ENCODE measurements at places on chromosomes 6 and 20.

DNA sequence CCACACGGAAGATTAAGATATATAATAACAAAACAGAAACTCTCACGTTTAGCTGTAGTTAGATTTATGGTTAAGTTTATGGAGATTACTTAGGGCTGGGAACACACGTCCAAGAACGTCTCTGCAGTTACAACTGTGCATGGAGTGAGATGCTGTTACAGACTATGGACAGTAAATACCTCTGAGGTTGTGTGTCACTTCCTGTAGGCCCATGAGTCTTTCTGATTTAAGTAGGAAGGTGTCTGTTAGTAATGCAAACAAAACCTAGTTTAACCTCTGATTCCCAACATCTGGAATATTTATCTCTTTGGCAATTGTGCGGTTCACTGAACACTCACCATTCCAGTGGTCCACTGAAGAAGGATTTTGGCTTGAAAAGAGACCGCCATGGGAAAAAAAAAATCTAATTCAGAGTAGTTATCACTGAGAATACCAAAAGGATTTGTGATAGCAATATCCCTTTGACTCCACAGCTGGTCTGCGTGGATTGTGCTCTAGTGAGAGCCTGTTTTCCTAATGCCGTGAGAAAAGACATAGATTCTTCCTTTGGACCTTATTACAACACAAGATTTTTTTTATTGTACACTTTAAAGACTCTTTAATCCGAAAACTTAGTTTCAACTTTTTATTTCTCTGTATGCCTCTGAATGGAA is 478.2 kb upstream of the CITED2 start:
- peak; percentile 50 for DNase-seq

GRCh38 chr6:146433881-146434731 is 109.5 kb upstream of the RAB32 start:
- DNase-seq = no peak

DNA sequence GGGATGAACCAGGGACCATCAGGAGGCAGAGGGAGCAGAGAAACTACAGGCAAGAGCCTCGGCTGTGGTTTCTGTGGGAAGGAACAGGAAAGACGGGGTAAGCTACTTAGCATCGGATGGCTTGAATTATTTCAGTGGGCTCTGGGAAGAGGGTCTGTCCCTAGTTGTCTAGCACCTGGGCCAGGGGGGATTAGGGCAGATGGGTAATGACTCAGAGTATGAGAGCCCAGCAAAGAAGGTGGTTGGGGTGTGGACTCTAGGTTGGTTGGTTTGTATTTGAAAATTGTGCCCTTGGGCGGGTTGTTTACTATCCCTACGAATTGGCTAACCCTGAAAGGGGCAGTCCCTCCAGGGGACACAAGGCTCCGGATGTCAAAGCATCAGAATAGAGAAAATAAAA is 148.5 kb upstream of the TAB2 start:
- DNase-seq = no peak

GRCh38 chr6:84554074-84554473 is 210.3 kb downstream of the TBX18 start:
- no peak for DNase-seq

DNA sequence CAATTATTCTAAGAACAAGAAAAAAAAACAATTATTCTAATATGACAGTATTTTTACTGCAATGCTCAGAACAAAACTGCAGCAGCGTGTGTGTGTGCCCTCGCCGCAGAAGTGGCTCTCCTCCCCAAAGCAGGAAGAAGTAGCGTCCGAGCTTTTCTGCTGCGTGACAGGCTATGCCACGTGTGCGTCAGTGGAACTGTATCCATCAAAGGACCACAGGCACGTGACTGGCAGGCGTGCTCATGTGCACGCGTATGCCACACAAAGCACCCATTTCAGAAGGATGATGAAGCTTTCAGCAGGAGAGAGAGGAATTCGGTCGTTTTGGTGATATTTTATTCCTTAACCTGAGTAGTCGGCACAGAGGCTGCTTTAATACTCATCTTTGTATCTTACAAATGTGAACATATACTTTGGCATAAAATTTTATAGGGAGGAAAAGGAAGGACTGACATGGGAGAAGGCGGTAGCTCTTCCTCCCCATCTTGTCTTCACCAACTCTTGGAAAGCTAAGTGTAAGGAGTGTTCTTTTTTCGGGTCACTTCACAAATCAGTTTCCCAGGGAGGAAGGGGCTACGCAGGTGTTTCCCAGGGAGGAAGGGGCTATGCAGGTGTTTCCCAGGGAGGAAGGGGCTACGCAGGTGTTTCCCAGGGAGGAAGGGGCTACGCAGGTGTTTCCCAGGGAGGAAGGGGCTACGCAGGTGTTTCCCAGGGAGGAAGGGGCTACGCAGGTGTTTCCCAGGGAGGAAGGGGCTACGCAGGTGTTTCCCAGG is 3.4 kb downstream of the TCFL5 start:
- no peak for DNase-seq

GRCh38 chr6:61592238-61592637 is 693.8 kb downstream of the KHDRBS2 start:
- DNase-seq = no peak

GRCh38 chr6:24226541-24226940 is 100.5 kb downstream of the NRSN1 start:
- DNase-seq = no peak

- DNase-seq = no peak
Measured at GRCh38 chr6:157151029-157151428, 172.3 kb downstream of the TMEM242 start.

DNA sequence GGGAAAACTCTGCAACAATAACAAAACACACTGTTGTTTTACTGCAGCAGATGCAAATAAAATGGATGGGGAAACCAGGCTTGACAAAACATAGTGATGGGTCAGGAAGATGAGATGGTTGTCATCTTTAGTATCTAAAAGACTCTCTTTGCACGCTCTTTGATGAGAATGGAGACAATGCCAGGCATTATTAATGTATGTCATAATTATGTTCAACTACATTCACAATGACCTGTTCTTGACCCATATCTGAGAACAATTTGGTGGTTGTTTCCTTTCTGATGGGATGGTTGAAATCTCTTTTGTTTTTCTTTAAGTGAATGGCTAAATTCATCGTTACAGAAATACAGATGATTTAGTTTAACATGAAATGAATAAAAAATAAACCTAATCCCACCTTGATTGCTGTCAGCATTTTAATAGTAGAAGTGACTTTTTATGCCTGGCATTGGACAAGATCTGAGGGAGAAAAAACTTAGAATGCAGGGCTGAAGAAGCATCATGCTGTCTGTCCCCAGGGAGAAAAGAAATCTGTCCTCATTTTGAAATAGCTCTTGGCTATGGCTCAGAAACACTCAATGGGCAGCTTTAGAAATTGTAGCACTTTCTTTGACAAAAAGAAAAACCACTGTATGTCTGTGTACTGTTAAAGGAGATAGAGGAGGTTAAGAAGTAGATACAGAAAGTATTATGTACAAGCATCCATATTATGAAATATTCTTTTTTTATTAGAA is 12.4 kb upstream of the GRIK2 start:
- no peak for DNase-seq

DNA sequence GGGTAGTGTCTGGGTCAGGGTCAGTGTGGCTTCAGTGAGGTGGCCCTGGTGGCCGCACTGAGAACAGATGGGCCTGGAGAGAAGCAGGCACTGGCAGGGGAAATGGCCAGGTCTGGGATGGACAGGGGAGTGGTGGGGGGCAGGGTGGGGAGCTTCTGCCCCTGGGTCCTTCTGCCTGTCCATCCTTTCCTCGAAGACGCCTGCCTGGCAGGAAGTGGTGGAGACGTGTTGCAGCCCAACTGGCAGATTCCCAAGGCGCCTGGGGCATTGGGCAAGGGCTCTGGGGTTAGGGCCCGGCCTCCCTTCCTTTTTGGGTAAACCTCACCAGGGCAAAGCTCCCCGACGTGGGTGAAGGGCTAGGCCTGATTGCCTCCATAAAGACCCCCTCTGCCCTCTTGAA is 10.4 kb downstream of the SRC start:
- no peak for DNase-seq

GRCh38 chr6:69895396-69895795 is 29.0 kb downstream of the COL19A1 start:
- no peak for DNase-seq

DNA sequence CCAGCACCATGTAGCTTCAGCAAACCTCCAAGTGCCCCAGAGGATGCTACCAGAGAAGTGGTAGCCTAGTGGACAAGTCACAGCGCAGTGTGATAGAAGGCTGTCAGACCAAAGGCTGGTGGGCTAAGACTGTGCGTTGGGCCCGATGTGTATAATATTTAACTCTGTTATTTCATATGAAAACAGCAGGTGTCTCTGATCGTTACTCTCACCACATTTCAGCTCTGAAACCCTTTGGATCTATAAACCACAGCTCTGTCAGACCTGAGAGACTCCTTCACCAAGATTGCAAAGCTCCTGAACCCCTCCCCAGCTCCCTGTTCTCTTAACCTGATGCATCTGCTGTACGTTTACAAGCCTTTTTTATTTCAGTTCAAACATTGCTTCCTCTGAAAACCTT is 43.8 kb downstream of the ISM1 start:
- DNase-seq = no peak

Data from LoVo (cell line).